Fibroblast of the aortic adventitia (primary cell): ENCODE measurements at places on chromosomes 2 and 18.

DNA sequence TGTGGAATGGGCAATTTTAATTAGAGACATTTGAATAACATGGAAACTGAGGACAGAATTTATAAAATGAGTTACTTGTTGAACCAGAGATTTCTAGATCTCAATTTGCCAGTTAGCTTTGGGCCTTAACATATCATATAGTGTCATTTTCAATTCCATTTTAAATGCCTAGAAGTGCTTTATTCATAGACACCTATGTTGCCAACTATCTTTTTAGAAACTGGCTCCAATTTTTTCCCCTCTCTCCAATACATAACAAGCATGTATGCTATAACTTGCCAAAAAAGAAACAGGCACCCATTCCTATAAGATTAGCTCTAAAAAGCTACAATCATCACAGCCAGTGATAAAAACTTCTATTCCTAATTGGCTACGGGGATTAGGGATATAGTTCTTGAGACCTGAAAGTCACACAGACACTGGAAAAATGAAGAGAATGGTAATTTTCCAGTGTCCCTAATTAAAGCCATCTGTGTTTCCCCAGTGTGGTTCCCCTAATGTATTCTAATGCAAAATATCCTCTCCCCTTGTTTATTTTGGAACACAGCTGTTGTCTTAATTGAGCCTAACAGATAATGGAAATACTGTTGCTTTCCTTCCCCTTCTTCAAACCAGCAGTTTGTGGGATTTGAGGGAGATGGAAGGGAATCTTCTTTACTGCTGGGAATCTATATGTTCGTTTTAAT lies 205.5 kb upstream of the FSHR start:
- no peak for DNase-seq

- peak; percentile 34 for DNase-seq
These were observed 95.4 kb downstream of the CABLES1 start for GRCh38 chr18:23230686-23231085.

DNA sequence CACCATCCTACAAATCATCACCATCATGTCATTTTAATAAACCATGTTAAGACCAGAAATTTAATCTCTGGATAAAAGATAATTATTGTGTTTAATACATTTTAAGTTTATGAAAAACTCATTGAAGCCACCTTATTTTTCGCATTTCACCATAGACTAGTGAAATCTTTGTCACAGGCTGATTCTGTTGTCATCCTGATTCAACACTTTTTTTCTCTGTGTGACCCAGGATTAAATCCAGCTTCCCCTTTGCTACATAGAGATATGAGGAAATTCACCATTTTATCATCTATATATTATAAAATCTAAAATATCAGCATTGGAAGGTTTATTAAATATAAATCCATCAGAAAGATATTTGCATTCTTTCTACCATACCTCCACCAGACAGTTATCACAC lies 29.2 kb upstream of the MRO start:
- DNase-seq: no peak

- DNase-seq: no peak
These were observed 48.6 kb downstream of the NOP58 start for GRCh38 chr2:202314116-202314515.

DNA sequence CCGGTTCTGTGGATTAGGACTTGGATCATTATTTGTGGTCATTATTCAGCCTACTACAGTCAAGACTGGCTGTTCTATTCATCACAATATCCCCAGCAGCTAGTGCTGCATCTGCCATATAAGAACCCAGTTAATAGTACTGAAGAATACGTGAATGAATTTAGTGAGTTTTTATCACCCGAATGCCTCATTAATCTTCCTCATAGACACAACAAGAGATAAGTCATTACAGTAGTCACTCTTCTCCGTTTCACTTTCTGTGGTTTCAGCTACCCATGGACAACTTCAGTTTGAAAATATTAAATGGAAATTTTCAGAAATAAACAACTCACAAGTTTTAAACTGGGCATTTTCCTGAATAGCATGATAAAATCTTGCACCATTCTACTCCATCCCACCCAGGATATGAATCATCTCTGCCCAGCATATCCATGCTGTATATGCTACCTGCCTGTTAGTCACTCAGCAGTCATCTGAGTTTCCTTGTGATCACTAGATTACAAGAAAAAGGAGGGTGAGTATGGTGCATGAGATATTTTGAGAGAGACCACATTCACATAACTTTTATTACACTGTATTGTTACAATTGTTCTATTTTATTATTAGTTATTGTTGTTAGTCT lies 363.7 kb upstream of the CHAC2 start:
- peak; percentile 63 for DNase-seq
